ENCODE measurements at places on chromosomes 12 and 14.

DNA sequence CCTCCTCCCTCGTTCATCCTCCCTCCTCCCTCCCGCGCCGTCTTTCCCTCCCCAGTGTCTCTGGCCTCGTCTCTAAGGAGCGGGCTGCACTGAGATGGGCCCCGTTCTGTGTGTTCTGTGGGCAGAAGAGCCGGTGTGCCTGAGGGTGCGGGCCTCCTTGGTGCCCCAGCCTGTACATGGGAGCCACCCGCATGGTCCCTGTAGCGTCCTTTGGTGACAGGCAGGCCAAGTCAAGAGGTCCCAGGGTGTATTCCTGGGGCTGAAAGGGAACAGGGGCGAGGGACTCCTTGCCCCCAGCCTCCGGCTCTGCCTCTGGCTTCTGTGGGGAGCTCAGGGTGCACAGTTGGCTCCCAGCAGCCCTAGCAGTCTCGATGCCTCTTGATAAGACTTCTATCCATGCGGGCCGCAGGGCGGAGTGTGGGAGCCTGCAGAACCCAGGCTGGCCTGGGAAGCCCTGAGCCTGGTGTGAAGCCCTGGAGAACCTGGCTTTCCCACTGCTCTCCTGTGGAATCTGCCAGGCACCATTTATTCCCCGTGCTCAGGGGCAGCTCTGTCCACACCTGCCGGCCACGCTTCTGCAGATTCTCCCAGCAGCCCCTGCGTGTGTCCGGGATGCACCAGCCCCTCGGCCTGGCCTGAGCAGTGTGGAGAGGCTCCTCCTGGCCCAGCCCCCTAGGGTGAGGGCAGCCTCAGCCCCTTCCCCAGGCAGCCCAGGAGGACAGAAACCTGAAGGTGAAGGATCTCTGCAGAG is 181.3 kb downstream of the KIF26A start:
- peak; percentile 5 for DNase-seq

- DNase-seq = no peak
These were observed 414.8 kb upstream of the LMO3 start for GRCh38 chr12:17020765-17021164.

GRCh38 chr14:31435276-31435675 is 14.9 kb upstream of the HEATR5A start:
- no peak for DNase-seq

DNA sequence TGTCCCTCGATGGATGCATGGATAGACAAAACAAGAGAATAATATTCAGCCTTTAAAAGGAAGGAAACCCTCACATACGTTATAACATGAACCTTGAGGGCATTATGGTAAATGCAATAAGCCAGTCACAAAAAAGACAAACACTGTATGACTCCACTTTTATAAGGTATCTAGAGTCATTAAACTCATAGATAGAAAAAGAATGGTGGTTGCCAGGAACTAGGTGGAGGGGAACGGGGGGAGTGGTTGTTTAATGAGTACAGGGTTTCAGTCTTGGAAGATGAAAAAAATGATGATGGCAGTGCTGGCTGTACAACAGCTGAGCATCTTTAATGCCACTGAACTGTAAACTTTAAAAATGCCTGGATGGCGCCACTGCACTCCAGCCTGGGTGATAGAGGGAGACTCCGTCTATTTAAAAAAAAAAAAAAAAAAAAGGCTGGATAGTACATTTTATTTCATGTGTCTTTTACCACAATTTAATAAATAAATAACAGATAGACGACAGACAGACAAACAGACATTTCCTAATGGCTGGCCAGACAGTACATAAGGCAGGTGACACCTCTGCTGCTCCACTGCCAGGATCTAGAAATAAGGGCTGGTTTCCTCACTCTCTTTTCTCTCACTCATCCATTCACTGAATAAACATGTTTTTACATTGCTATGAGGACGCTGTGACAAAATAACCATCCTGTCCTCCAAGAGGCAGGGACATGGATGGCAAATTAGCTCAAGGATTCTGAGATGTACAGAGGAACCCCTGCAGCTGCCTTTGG is 118.8 kb downstream of the FOXN3 start:
- DNase-seq = no peak

- DNase-seq = no peak
These were observed 16.0 kb upstream of the CMAS start for GRCh38 chr12:22029991-22030390.

DNA sequence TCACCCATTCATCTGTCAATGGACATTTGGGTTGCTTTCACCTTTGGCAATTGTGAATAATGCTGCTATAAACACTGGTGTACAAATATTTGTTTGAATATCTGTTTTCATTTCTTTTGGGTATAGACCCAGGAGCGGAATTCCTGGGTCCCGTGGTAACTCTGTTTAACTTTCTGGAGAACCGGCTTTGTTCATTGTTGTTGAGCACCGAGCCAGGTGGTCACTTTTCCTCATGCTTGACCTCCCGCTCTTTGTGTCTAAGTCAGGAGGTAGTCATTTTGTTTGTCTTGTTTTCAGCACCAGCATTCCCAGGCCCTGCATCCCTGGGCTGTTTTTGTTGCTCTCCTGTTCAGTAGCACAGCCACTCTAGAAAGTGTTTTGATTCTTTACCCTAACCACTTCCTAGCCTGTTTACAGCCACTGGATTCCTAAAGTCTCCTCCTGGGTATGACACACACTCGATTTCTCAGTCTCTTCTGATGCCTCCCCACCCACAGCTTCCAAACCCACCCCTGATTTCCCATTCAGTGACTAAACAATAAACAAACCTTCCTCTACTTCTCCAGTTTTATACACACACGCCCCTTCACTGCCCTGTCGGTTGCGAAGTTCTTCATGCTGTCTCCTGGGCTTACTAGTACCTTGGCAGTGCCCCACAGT is 37.9 kb downstream of the B4GALNT3 start:
- DNase-seq = no peak

DNA sequence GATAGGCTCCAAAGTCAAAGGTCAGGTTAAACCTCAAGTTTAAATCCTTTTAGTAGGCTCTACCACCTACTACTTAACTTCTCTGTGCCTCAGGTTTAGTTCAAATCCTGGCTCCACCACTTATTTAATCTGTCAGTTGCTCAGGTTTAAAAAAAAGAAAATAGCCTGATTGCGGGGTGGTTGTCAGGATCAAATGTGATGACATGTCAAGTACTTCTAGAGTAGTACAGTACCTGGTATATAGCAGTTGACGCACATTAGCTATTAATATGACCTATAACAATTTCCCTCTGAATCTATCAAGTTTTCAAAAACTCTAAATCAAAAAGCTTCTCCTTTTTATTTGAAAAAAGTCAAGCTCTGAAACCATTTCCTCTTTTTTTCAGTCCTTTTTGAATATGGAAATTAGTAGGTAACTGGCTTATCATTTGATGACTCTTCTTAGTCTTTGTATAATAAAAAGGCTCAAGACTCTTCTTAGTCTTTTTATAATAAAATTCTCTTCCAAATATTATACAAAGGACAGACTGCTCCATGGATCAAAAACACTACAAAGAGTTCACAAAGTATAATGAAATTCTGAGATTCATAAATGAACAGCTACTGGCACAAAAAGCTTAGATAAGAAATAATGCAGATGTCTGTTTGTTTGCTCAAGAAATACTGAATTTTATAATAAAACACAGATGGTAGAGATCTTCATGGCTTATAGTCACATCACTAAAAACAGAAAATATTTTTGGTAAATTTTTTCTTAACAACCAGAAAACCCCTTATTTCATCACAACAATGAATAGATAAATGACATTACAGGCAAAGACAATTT is 5.0 kb downstream of the OSBPL8 start:
- no peak for DNase-seq

DNA sequence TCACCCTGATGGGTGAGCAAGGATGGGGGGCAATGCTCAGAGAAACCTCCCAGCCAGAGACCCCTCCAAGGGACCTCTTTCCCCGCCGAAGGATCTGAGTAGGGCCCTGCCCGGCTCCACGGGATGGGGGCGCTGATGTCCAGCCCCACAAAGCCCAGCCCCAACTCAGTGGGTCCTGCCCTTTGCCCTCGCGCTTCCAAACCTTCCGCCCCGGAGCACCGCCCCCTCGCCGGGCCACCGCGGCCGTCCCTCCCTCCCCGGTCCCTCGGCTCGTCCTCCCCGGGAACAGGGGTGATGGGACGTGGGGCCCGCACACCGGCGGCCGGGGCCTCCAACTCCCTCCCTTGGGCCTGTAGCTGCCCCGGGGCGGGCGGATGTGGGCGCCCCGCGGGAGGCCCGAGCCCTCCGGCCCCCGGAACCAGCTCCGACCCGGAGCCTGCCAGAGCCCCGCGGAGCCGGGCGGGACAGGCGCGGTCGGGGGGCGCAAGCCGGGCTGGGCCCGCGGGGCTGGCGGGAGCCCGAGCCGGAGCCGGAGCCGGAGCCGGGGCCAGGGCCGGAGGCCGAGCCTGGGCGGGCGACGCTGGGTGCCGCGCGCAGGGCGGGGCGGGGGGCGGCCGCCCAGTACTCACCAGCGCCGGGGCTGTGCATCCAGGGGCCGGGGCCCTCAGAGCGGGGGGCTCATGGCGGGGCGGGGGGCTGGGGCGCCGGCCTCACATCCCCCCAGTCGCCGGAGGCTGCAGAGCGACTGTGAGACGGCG is 386 bp downstream of the HDAC7 start:
- no peak for DNase-seq

DNA sequence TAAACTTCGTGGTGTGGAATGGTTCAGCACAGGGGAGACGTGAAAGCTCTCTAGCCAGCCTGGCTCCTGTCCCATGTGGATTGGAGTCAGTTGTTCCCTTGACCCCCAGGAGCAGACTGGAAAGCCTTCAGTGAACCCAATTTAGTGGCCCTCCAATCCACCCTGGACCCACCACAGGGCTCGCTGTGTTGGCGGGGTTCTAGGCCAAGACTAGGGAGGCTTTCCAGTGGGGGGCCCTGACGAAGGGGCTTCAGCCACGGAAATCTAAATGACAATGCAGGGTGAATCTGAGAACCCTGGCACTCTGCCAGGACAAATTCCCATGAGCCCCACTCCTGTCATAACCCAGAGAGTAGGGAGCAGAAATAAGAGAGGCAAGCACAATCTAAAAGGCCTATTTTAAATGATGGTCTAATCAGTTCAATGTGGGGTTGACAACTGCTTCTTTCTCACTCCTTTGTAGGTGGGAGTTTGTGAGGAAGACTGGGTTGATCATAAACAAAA is 110.8 kb downstream of the SLC35F4 start:
- no peak for DNase-seq

- no peak for DNase-seq
These were observed 30.5 kb upstream of the GPATCH2L start for GRCh38 chr14:76121089-76121748.

GRCh38 chr12:101878243-101878821 is 952 bp downstream of the DRAM1 start:
- no peak for DNase-seq

DNA sequence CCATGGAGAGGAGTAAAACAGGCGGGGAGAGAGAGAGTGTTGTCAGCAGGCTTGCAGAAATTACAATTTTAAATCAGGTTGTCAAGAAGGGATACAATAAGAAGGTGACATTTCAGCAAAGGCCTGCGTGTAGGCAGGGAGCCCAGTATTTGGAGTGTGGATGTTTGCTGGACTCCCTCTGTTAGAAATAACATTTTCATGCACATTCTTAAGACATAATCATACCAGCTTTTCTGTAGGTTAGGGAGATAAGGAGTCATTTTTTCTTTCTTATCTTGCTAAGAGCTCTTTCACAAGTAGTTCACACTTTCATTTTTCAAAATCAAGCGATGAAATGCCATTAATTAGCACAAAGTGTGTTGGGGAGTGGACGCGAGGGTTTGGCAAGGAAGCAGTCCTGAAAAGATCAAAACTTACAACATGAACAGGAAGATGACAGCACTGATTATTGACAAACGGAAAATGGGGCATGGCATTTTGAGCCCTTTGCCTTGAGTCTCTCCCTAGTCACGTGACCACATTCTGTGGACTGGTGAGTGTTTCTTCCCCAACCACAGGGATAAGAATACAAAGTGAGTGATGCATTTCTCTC is 160.2 kb downstream of the DAD1 start:
- no peak for DNase-seq

- DNase-seq = no peak
These were observed 20.9 kb upstream of the CNIH1 start for GRCh38 chr14:54462048-54462447.

DNA sequence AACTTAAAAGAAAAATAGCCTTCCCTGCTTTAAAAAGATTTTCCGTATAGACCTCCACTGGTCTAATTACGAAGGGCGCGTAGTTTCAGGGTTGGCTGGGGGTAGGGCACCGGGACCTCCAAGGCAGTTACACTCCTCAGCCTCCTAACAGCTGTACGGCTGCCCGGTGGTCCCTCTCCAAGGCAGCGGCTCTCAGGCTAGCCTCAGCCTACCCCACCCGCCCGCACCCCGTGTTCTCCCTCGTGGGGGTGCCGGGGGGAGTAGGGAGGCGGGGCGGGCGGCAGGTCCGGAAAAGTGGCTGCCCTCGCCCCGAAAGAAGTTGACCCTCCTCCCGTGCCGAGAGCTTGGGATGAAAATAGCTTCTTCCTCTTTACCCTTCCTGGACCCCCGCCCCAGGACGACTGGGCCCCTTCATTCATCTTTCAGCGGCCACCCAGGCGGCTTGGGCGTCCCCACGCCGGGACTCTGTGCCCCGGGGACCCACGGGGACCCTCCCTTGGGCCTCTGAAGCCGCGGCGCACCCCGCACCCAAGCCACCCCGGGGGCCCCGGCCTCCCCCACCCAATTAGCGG is 991 bp upstream of the RCOR1 start:
- no peak for DNase-seq

DNA sequence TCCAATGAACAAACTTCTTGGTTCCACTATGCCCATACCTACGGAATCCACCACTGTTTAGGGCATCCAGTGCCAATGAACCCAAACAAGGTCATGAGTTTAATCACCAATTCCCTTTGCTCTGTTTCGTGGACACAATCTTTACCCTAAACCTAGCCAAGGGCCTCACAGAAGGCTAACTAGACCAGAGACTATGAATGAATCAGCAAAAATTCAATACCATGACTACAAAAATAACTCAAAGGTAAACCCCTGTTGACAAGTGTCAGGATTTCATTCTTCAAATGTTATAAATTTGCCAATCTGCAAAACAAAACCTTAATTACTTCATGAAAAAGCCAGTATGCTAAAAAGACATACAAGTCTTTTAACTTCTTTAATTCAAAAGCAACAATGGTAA is 96.7 kb downstream of the CEP128 start:
- DNase-seq = no peak

- DNase-seq = no peak
These were observed 1.5 kb downstream of the OR4E1 start for GRCh38 chr14:21672116-21672515.

GRCh38 chr12:32264961-32265360 is 134.4 kb upstream of the FGD4 start:
- no peak for DNase-seq

GRCh38 chr12:15701206-15701605 is 88.0 kb downstream of the EPS8 start:
- no peak for DNase-seq

All from GM12891 (cell line).